ENCODE measurements at places on chromosomes 16 and 17. TPM values are rescaled to one million over a fixed set of nuclear protein-coding genes. Genes with fewer than 3 reads are reported as not detected.

DNA sequence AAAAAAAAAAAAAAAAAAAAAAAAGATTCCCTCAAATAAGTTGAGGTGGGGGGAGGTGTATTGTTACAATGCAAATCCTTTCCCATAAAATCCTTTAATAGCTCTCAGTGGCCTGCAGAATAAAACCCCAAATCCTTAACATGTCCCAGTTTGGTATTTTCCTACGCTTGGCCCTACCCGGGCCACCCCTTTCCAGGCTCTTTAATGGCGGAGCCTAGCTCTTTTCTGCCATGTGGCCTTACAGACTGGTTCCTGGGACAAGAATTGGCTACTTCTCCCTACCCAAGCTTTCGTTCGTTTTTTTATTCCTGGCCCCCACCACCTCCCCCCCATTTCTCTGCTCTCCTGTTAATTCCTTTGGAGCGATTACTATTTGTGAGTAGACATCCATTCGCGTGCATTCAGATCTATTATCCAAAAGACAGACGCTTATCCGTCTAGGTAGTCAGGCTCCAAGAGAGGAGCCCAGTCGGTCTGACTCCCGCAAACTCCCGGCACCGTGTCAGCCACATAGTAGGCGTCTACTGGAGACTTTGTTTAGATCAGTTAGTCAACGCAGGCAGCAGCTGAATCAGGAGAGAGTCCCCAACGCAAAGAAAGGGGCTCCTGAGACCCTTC, 813 bp upstream of the THAP11 start:
- DNase-seq: no peak

DNA sequence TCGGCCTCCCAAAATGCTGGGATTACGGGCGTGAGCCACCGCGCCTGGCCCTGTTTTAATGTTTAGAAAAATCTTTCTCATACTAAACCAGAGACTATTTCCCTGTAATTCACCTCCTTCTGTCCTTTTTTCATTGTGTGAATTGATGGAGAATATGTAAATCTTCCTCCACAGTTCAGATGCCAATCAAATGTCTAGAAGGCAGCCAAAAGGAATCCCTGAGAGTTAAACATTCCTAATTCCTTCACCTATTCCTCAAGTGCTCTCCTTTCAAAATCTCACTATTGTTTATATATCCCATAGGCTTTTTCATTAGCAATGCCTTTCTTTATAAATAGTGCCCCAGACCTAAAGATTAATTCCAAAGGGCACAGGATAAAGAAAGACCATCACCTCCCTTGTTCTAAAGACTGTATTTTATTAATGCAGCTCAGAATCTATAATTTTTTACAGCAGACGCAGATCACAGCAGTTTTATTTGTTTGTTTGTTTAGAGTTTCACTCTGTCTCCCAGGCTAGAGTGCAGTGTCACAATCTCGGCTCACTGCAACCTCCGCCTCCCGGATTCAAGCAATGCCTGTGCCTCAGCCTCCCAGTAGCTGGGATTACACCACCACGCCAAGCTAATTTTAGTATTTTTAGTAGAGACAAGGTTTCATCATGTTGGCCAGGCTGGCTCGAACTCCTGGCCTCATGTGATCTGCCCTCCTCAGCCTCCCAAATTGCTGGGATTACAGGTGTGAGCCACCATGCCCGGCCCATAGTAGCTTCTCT, 30.5 kb downstream of the COPZ2 start:
- DNase-seq: no peak

Gene CPPED1
- 12.4 TPM for total RNA-seq

GRCh38 chr16:48025359-48025758, 130.4 kb downstream of the ABCC12 start:
- no peak for DNase-seq

Gene MATCAP1
- total RNA-seq: 16.8 TPM

GRCh38 chr17:64399767-64400156, 9.1 kb upstream of the PECAM1 start:
- DNase-seq: no peak

DNA sequence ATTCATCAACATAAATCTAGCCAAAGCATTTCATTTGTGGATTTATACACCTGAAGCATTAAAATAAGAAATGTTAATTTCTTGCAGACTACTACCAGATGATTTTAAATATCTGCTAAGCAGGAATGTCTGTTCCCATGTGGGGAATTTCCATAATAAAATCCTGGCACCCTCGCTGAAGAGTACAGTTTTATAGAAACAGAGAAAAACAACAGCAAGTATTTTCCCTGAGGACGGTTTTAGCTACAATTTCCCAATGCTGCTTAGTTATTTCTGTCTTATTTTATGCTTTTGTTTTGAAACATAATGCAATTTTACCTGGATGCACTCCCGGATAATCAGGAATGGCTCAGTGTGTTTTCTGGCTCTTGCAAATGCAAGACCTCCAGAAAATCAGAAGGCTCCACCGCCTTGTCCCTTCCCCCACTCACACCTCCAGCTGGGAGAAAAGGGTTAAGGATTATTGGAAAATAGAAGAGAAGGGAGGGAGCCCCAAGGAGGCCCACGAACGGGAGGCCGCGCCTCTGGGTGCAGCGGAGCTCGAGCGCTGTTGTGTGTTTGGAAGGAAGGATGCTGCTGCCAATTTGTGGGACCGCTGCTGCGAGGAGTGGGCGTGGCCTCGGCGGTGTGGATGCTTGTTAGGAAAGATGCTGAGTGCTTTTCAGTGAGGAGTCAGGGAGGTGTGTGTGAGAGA, at the start of gene CNTNAP4:
Gene CNTNAP4 (plus strand): TSS at position 657 of the 694 bp plus-strand sequence. CDS start 262 bp downstream, outside the sequence.
- DNase-seq: peak; percentile 34

DNA sequence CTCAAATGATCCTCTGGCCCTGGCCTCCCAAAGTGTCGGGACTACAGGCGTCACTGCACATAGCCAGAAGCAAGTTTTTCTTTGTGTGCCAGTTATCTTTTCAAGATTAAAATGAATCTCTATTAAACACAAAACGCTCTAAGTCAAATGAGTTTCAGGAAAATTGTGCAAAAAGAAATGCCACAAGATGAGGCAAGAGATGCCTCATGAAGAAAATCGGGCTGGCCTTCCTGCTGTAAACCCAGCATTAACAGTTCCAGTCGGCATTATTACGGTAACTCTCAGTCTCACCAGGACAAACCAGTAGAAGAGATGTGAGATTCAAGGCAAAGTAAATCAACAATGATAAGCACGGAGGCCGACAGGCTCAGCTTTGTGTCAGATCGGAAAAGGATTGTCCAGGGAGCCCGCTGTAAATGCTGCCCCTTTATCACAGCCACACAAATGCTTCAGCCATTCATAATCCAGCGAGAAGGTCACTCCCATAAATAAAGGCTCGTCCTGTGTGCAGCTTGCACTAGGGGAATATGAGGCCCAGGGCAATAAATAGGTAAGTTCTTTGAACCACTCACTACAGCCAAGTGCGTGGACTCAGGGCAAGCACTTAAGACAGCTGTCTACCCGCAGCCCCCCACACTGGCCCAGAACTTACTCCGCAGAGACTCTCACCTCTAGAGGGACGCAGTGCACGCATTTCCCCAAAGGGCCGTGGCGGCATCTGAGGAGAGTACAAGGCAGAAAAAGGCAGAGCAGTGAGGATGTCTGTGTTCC, 27.2 kb downstream of the NPLOC4 start:
- no peak for DNase-seq
